ENCODE measurements at places on chromosomes 1 and 21.
A peak's percentile ranks its signal among the peaks of the same experiment; 100 is the strongest.

GRCh38 chr1:6466751-6467150, 778 bp upstream of the TNFRSF25 start:
- no peak for DNase-seq

DNA sequence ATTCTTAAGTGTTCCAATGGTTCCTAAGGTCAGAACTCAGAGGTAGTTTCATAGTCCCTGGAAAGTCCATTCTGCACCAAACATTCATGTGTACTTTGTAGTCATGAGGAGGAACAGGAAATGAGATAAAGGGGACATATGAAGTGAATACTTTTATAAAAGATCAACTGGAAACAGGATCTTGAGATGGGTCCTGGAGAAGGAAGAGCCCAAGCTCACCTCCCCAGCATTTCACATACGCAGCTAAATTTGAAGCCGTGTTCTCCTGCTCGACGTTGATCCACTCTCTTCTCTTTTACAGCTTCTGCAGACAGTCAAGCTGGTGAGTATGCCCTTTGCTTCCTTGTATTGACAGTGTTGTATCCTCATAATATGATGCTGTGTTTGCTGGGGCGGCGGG, 429 bp downstream of the FCGR2A start:
- no peak for DNase-seq

DNA sequence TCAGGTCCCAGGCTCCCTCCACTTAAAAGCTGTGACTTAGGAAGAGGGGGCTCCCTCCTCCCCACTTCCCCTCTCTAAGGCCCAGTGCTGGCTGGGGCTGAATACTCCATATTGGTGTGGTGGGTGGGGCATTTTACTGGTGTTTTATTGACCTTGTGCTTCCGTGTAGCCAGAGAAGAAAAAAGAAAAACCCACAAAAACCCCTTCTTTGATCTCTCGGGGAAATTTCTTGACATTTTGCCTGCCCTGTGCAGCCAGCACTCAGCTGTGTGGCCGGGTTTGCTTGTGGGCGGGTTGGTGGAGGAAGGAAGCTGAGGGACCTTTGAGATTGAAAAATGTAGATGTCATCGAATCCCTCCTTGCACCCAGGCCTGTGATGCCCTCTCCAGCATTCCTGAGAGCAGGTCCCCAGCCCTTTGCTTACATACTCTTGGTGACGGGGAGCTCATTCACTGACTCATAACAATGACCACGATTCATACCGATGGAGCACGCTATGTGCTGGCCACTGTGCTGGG, 24.8 kb downstream of the TNFRSF8 start:
- no peak for DNase-seq

GRCh38 chr1:149937759-149938158, 1.1 kb upstream of the MTMR11 start:
- no peak for DNase-seq

GRCh38 chr1:6519935-6520671, 28.6 kb upstream of the PLEKHG5 start:
- no peak for DNase-seq

GRCh38 chr1:204746838-204747442, 61.4 kb upstream of the LRRN2 start:
- DNase-seq: peak; percentile 8

DNA sequence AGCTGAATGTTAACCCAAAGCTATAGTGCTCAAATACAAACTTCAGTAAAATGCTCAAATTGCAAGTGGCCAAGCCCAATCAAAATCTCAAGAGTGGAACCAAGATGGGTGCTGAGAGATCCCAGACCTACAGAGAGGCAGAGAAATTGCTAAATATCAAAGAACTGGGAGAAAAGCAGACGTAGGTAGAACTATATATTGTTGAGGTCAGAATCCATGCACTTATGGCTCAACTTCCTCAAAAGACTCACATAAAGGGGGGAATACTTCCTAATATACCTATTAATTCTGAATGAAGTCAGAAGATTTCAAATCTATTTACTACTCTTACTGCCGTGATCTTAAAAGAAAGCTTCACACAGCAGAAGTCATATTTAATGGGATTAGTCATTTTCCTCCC, 65.2 kb downstream of the PUM1 start:
- no peak for DNase-seq

DNA sequence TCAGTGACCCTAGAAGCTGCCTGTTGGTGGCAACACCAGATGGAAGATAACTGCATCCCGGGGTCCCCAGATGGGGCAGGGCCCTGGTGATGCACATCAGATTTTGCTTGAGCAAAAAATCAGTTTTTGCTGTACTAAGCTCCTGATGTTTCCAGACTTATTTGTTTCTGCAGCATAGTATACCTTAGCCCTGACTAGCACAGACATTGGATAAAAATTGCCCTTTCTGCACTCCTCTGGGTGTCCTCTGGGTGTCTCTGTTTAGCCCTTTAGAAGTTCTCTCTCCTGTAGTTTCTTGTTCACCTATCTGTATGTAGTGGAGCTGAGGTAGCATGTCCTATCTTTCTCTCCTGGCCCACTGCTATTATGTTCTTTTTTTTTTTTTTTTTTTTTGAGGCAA, 30.3 kb upstream of the PLA2G2C start:
- DNase-seq: no peak

- DNase-seq: no peak
These were observed 40.9 kb downstream of the KCNK1 start for GRCh38 chr1:233654658-233655280.

All from stimulated activated CD4-positive, alpha-beta T cell treated with anti-CD3 and anti-CD28 coated beads, Interleukin-15, amount 100 ng/mL, for 1 hour (primary cell).